ENCODE measurements at places on chromosomes 7 and 10.

- peak overlapping the region; percentile 58 for H3K4me3 ChIP-seq
- H3K27me3 ChIP-seq = peaks cover 66% of the 10 kb centered on the region
- peak; percentile 12 for DNase-seq
- H3K4me1 ChIP-seq = peaks cover 15% of the 10 kb centered on the region
- H3K36me3 ChIP-seq = no peaks in the 10 kb centered on the region
Observed at GRCh38 chr7:37916017-37916672, 472 bp downstream of the SFRP4 start.

- peaks cover 7% of the 10 kb centered on the region for H3K27me3 ChIP-seq
- no peak overlapping the region for H3K4me3 ChIP-seq
- H3K27ac ChIP-seq = no peak overlapping the region
- H3K4me1 ChIP-seq = no peaks in the 10 kb centered on the region
- no peak for DNase-seq
Observed at GRCh38 chr7:111987886-111988285, 218.3 kb downstream of the DOCK4 start.

DNA sequence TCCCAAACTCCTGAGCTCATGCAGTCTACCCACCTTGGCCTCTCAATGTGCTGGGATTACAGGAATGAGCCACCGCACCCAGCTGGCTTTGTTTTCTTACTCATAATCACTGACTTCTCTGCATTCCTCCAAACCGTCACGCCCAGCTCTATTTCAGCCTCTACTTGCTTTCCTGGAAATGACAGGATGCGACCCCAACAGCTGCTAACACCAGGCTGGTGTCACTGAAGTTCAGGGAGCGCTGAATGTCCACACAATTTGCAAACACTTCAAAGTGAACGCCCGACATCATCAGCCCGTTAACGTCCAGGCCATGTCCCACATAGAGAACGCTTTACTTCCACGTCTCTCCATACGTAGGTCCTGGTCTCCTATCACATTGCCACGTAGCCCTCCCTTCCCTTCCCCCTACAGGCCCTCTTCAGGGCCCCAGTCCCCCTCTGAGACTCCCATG, 12.8 kb upstream of the PROSER2 start:
- H3K4me1 ChIP-seq = no peaks in the 10 kb centered on the region
- H3K36me3 ChIP-seq = no peaks in the 10 kb centered on the region
- peaks cover 3% of the 10 kb centered on the region for H3K27me3 ChIP-seq
- no peak overlapping the region for H3K27ac ChIP-seq
- no peak overlapping the region for H3K4me3 ChIP-seq
- DNase-seq = no peak

DNA sequence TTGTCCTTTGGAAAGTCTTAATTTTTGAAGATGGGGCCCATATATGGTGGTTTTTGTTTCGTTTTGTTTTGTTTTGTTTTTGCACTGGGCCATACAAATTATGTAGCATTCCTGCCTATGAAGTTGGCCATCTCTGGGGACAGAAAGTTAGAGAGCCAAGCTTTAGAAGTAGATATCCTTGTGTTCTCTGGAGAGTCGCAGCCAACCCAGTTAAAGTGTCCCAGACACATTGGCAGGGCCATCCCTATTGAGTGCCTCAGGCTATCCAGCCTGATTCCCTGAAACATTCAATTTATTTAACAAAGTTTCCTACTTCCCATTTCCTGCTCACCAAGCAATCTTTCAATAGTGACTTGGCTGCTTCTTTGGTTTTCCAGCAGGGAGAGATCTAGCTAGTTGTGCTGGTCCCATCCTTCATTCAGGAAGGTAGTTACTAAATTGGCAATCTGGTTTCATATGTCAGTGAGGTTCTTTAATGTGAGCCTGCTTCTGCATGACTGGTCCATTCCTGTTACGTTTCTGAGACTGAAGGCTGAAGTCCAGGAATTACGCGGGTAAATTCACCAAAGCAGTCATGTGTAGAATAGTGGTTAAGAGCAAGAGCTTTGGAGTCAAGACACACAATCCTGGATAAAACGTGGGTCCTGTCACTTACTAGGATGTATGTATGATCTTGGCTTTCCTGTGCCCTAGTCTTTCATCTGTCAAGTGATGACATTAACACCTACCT, 49.3 kb upstream of the HBP1 start:
- H3K4me1 ChIP-seq = no peaks in the 10 kb centered on the region
- DNase-seq = no peak
- no peak overlapping the region for H3K27ac ChIP-seq
